ENCODE measurements at places on chromosomes 5 and 9.

DNA sequence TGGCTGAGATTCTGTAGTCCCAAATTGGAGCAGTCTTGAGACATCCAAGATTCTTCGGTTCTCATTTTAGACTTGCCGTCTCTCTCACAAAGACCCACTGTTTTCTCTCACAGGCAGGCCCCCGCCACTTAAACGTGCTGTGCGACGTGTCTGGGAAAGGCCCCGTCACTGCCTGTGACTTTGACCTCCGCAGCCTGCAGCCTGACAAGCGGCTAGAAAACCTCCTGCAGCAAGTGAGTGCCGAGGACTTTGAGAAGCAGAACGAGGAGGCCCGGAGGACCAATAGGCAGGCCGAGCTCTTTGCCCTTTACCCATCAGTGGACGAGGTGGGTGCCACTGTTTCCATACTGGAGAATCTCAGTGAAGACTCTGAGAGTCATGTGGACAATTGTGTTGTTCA lies 97.2 kb downstream of the DOCK8 start:
- no peak for DNase-seq

- DNase-seq: no peak
Observed at GRCh38 chr9:137176302-137177182, 4.7 kb upstream of the TMEM210 start.

- no peak for DNase-seq
Observed at GRCh38 chr5:152405145-152405544, at the start of gene NMUR2. Gene NMUR2 (minus strand): TSS chr5:152405279. CDS start chr5:152405113, 166 bp downstream.

DNA sequence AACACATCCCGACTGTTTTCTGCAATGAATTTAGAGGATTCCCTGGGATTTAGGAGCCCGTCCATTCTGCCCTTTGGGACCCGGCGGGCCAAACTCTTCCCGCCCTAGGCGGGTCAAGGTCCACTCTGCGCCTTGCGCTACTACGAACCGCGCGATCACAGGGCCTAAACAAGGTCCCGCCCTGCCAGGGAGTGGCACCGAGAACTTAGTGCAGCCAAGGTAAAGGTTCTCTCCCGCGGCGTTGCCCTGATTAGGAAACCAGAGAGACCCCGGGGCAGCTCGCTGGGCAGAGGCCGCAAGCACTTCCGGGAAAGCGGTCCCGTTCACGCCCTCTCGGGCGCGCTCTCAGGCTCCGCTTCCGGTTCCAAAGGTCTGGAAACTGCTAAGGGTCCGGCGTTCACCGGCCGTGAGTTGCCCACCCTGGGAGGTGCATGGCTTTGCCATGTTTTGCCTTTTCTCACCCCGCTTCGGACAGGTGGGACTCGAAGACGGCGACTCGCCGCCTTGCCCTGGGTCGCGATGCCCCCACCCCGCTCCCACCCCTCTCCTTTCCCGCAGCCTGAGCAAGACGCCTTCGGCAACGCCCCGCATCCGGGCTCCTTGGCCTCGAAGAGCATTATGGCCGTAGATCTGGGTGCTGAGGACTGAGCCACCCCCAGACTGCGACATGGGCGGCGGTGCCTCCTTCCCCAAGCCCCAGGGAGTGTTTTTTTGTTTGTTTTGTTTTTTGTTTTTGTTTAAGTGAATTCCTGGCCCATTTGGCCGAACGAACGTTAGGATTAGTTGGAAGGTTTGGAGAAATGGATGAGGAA lies 23.4 kb downstream of the HNRNPK start:
- peak; percentile 86 for DNase-seq

DNA sequence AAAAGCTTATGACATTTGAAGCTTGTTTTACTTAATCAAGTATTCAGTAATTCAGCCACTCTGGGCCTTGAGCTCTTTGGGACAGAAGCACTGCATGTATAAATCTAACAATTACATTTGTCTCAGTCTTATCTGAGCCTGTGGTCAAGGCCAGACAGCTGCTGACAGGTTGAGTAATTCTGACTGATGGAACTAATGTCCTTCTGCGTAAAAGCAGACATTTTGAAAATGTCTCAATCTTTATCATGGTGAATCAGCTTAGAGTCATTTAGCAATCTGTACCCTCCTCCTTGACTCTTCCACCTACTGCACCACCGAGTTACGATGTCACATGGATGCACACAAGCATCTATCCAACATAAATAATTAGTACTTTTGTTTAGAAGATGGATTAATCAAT lies 400.0 kb downstream of the ARRDC3 start:
- peak; percentile 73 for DNase-seq

GRCh38 chr5:179860301-179860700 lies 1.7 kb upstream of the MRNIP start:
- DNase-seq: no peak

DNA sequence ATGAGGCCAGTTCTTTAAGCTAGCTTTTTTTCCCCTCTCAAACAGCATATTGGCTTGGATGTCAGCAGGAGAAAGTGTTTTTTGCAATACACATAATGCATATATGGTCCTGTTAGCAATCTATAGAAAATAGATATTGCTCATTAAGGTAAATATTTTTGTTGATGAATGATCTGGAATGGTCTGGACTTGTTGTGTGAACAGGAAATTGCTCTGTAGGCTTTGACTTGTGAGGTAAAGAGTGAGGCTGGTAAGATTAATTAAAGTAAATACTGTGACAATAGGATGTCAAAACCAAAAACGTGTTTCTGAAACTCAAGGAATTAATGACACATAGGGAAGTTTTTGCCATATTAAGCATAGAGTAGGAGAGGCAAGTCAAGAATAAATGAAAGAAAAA lies 176.0 kb downstream of the TRIO start:
- no peak for DNase-seq

- no peak for DNase-seq
Observed at GRCh38 chr9:107118863-107119624, 164.0 kb upstream of the RAD23B start.

DNA sequence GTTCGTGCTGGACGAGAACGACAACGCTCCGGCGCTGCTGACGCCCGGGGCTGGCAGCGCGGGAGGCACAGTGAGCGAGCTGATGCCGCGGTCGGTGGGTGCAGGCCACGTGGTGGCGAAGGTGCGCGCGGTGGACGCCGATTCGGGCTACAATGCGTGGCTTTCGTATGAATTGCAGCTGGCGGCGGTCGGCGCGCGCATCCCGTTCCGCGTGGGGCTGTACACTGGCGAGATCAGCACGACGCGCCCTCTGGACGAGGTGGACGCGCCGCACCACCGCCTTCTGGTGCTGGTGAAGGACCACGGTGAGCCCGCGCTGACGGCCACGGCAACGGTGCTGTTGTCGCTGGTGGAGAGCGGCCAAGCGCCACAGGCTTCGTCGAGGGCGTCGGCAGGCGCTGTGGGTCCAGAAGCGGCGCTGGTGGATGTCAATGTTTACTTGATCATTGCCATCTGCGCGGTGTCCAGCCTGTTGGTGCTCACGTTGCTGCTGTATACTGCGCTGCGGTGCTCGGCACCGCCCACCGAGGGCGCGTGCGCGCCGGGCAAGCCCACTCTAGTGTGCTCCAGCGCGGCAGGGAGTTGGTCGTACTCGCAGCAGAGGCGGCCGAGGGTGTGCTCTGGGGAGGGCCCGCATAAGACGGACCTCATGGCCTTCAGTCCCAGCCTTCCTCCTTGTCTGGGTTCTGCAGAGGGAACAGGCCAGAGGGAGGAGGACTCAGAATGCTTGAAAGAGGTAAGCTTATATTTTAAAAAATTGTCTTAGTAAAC lies 2.2 kb downstream of the PCDHA13 start:
- no peak for DNase-seq

DNA sequence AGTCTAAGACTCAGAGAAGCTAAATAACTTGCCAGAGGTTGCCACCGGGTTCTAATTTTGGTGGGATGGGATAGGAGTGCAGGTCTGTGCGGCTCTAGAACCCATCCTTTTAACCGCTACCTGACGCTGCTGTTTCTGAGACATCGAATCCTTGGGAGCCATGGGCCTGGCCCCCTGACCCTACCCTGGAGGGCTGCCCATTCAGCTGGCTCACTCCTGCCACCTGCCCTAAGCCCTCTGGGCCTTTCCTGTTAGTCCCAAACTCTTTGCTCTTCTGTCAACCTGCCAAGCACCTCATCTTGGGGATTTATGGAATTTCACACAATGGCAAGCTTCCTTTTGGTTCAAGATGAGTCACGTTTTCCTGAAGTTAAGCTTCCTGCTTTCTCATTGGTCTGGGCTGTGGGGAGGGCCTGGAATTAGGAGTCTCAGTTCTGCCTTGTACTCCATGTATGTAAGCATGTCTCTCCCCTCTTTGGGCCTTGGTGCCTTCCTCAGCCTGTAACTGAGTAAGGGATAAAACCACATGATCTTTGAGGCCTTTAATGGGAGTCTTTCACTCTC lies 26.6 kb downstream of the ENHO start:
- peak; percentile 15 for DNase-seq

DNA sequence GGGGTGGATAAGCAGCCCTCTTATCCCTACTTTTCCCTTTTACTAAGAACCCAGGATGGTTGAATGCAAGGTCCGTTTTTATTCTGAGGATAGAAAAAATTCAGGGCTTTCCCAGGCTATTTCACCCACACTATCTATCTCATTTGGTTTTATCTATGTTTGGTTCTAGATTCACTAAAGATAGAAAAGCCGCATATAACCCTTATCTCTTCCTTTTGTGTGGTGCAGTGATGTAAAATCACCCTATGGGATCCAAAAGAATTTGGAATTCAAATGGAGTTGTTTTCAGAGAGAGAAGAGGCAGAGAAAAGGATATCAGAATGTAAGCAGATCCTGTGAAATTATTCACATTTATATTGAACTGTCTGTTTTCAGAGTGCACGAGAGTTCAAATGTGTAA lies 236.3 kb upstream of the RFX3 start:
- no peak for DNase-seq

DNA sequence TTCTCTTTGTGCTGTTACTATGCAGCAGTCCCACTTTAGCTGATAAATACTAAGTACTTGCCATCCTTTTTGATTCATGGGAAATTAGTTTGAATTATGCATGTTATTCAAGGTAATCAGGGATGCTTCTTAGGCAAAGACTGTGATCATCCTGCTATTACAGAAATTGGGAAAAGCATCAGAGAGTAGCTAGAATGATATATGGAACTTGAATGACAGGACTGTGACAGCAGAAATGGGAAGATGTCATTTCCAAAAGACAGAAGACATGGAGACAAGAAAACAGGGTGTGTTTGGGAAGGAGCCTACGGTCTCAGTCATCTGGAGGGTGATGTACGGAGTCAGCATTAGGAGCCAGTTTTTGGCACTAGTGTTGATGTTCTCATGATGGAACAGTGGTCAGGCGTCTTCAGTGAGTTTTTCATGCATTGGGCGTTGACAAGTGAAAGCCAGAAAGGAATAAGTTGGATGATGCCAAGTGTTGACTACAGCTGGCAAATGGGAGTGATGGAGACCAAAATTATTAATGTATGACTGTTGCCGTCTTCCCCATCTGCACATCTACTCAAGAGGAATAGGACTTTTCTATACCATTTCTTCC lies 70.4 kb downstream of the TMEM167A start:
- no peak for DNase-seq

DNA sequence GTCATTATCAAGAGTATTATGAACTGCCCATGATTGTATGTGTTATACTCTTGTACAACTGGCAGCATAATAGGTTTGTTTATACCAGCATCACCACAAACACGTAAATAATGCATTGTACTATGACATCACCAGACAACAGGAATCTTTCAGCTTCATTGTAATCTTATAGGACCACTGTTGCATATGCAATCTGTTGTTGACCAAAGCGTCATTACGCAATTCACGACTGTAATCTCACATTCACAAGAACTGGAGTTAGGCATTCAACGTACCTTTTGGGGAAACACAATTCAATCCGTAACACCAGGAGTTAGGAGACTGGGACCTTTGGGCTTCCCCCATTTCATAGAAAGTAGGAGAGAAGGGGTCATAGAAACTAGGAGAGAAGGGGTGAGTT lies 20.4 kb upstream of the ARSI start:
- no peak for DNase-seq

DNA sequence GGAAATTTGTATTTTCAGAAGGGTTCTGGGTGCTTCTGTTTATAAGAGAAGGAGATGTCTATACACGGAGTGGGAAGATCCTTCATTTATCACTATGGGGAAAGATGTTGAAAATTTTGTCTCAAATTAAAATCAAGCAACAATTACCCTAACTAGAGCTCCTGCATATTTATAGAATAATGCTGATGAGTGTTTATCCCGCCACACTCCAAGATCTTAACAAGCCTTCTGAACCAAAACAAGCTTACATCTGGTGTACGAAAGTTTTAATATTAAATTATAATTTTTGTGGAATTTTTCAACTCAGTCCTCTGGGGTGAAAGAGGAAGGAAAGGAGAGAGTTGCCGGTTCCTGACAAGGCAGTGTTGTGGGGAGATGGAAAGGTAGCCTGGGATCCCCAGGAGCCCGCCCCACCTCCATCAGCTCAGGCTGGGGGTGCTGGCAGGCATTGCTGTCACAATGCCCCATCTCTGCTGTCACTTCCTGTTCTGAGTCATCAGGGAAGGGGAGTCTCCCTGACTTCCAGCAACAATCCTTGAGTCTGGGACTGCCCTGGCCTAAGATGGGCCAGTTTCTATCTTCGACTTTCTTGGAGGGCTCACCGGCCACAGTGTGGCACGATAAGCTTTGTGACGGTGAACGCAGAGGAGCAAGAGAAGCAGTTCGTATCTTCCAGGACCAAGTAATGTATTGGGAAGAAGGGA lies 64.5 kb downstream of the ERAP1 start:
- DNase-seq: peak; percentile 36

DNA sequence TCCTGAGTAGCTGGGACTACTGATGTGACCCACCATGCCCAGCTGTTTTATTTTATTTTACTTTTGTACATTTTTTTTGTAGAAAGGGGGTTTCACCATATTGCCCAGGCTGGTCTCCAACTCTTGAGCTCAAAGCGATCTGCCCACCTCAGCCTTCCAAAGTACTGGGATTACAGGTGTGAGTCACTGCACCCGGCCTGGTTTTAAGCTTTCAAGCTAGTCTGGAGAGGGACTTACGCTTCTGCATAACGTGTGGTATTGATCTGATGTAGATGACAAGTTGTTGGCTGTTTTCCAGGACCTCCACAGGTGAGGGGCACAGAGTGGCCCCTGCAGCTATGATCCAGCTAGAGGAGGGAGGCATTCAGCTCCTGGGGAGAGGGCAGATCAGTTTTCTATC lies 6.8 kb upstream of the CCL21 start:
- no peak for DNase-seq

- DNase-seq: no peak
Observed at GRCh38 chr5:150788977-150789376, 10.4 kb downstream of the SMIM3 start.

GRCh38 chr9:99126312-99126711 lies 21.4 kb downstream of the TGFBR1 start:
- peak; percentile 19 for DNase-seq

- no peak for DNase-seq
Observed at GRCh38 chr5:89421035-89421434, 538.1 kb upstream of the MEF2C start.

- DNase-seq: no peak
Observed at GRCh38 chr5:141805874-141806595, 72.2 kb downstream of the PCDH1 start.

- DNase-seq: no peak
Observed at GRCh38 chr5:134215757-134216156, 10.1 kb downstream of the PPP2CA start.

Measured in RKO (cell line).